Type B pancreatic cell (in vitro differentiated cells): ENCODE measurements at places on chromosomes 16 and 17. TPM values are rescaled to one million over a fixed set of nuclear protein-coding genes. Genes with fewer than 3 reads are reported as not detected.

GRCh38 chr17:76972046-76972641 lies 103.9 kb downstream of the MGAT5B start:
- H3K4me3 ChIP-seq = no peak overlapping the region
- H3K4me1 ChIP-seq = peaks cover 4% of the 10 kb centered on the region
- H3K36me3 ChIP-seq = no peaks in the 10 kb centered on the region
- DNase-seq = no peak

DNA sequence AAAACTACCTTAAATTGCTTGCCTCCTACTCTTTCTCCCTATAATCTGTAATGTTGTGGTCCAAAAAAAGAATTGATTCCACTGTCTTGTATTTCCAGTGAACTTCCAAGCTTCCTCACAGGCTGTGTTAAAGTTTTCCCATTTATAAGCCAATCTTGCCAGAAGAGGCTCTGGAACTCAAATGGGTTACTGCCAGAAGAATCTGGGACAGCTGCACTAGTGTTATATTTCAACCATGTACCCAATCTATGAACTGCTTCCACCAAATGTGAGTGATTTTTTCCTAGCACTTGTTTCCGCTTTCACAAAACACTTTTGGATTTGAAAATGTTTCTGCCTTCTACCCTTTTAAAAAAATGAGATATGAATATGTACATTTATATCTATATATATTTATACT lies 1.8 kb downstream of the CCDC43 start:
- peaks cover 8% of the 10 kb centered on the region for H3K36me3 ChIP-seq
- no peak overlapping the region for H3K4me3 ChIP-seq
- DNase-seq = no peak
- no peak overlapping the region for H3K27ac ChIP-seq
- no peaks in the 10 kb centered on the region for H3K27me3 ChIP-seq

DNA sequence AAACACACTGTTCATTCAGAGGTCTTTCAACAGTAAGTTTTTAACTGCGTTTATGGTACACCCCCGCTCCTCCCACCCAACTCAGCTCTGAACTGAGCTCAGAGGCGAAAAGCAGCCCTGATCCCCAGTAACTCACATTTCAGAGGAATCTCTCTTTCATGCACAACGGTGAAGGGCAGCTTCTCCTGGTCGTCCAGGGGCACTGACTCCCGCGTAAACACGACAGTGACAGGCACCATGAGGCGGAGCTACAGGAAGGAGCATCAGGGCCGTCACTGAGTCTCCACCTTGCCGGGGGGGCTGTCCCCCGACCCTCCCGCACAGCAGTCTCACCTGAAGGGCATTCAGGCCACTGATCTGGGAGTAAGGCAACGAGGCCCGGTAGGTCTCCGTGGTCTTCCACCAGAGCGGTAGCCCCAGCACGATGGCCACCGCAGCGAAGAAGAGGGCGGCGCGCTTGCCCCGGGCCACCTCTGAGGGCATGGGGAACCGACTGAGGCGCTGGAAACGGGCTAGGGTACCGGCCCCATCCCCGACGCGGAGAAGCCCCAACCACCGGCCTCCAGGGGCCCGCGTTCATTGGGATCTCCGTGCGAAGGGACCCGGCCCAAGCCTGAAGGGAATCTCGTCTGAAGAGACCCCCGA lies 486 bp downstream of the PIGS start:
- peak overlapping the region; percentile 91 for H3K27ac ChIP-seq
- DNase-seq = no peak
- peak overlapping the region; percentile 96 for H3K4me3 ChIP-seq
- peaks cover 26% of the 10 kb centered on the region for H3K4me1 ChIP-seq
- no peaks in the 10 kb centered on the region for H3K27me3 ChIP-seq
- peaks cover 17% of the 10 kb centered on the region for H3K36me3 ChIP-seq

DNA sequence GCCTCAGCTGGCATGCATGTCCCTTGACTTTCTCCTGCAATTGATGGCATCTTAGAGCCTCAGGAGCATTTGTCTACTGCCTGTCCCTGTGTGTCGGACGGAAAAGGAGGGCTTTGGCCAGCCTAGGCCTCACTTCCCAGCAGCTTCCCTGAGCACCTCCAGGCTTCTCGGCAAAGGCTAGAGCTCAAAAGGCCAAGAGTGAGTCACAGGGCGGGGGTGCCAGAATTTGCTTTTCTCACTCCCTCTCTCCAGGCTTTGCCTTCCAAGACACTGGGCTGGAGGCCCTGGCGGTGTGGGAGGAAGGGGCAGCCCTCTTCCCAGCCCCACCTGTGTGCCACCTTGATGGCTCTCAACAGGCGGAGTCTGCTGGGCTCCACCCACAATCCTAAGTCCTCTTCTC lies 107.3 kb upstream of the MAF start:
- no peak overlapping the region for H3K4me3 ChIP-seq
- no peak for DNase-seq
- H3K36me3 ChIP-seq = no peaks in the 10 kb centered on the region
- H3K27ac ChIP-seq = no peak overlapping the region

DNA sequence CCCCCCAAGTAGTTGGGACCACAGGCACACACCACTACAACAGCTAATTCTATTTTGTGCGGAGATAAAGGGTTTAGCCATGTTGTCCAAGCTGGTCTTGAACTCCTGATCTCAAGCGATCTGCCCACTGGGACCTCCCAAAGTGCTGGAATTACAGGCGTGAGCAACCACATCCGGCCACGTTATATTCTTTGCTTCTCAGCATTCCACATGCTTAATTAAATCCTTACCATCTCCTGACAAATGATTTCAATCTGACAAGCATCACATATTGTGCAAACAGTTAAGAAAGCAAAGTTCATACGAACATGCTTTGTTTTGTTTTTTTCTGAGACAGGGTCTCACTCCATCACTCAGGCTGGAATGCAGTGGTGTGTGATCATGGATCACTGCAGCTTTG lies 18.2 kb downstream of the HIGD1B start:
- no peaks in the 10 kb centered on the region for H3K4me1 ChIP-seq
- H3K27ac ChIP-seq = no peak overlapping the region
- H3K36me3 ChIP-seq = peaks cover 18% of the 10 kb centered on the region
- DNase-seq = no peak
- H3K27me3 ChIP-seq = no peaks in the 10 kb centered on the region

DNA sequence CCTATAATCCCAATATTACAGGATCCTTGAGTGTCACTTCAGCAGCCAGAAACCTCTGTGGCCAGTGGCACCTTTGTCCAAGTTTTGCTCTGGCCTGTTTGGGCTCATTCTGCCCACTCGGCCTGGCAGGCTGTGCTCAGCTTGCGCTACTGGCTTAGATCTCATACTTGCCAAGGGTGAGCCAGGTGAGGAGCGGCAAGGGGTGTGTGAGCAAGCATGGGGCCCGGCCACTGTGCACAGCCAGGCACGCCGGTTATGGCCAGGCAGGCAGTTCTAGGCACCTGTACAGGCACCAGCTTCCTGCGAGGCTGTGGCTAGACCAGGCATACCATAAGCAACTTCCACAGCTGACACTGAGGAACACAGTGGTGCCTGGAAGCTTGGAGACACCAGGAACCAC lies 16.9 kb upstream of the USP22 start:
- H3K36me3 ChIP-seq = no peaks in the 10 kb centered on the region
- H3K27me3 ChIP-seq = no peaks in the 10 kb centered on the region
- no peak overlapping the region for H3K27ac ChIP-seq
- H3K4me1 ChIP-seq = no peaks in the 10 kb centered on the region
- no peak overlapping the region for H3K4me3 ChIP-seq
- no peak for DNase-seq

DNA sequence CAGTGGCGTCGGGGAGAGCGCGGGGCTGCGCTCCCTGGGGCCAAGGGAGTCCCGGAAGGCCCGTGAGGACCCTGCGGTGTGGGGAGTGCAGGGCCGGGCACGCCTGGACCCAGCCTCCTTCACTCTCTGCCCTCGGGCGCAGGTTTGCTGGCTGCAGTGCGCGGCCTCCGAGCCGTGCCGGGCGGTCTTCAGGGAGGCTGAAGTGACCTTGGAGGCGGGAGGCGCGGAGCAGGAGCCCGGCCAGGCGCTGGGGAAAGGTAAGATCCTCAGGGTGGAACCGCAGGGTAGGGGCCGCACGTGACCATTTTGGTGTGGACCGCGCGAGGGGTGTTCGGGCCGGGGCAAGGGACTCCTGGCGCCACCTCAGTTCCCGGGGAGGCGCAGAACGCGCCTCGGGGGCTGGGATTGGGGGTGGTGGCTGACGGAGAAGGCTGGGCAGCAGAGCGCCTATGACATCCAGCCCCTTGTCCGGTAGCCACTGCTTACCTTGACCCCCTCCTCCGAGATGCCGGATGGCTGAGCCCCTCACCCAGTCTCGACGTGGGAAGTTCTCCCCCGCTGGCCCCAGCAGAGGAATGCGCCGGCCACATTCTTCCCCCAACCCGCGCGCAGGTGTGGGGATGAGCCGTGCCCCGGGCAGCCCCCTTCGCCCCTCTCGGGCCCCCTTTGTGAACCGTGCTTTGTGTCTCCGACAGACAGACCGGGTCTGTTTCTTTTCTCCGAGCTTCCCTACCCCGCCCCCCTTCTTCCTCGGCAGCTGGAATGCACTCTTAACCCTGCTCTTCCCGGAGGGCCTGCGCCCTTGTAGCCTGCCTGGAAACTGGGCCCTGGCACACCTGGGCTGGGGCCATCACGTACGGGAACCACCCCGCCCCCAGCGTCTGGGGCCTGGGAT lies 631 bp downstream of the CDH3 start:
- peak; percentile 76 for DNase-seq
- H3K4me3 ChIP-seq = peak overlapping the region; percentile 92
- H3K27me3 ChIP-seq = peaks cover 24% of the 10 kb centered on the region
- no peaks in the 10 kb centered on the region for H3K36me3 ChIP-seq
- peaks cover 15% of the 10 kb centered on the region for H3K4me1 ChIP-seq
- peak overlapping the region; percentile 70 for H3K27ac ChIP-seq

SOST gene
- 2.0 TPM in 1 of 2 replicates, not detected in the other for total RNA-seq

NPIPA5 gene
- total RNA-seq = 2.8 and 5.0 TPM in 2 replicates

NPIPA8 gene
- 0.31 TPM in 1 of 2 replicates, not detected in the other for total RNA-seq

TOX3 gene
- total RNA-seq = 14.7 and 18.4 TPM in 2 replicates

TMED6 gene
- 1.7 and 5.3 TPM in 2 replicates for total RNA-seq
